Left lung (tissue), 14 donors: ENCODE measurements at places on chromosomes 16 and 17. TPM values are rescaled to one million over a fixed set of nuclear protein-coding genes. Genes with fewer than 3 reads are reported as not detected.

NOTUM gene
- 1.0 TPM for total RNA-seq

TM4SF5 gene
- not detected for total RNA-seq

CIITA gene
- total RNA-seq = 38.1 TPM

MPV17L gene
- total RNA-seq = 1.5 TPM

HBQ1 gene
- not detected for total RNA-seq

CFAP119 gene
- total RNA-seq = 10.9 TPM
